Epithelial cell of proximal tubule (primary cell): ENCODE measurements at places on chromosomes 11 and 22. TPM values are rescaled to one million over a fixed set of nuclear protein-coding genes. Genes with fewer than 3 reads are reported as not detected.

DNA sequence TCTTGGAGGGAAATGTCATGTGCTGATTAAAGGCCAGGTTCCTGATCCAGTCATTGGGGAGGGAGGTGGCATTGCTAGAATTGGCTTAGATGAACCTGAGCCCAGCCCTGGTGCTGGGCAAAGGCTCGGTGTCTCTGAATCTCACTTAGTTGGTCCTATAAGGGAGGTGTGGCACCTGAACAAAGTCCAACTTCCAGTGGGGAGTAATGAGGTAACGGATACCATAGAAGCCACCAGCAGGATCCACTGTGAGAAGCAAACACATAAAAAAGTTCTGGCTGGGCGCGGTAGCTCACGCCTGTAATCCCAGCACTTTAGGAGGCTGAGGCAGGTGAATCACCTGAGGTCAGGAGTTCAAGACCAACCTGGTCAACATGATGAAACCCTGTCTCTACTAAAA is 26.6 kb downstream of the PRDM11 start:
- DNase-seq: no peak

DNA sequence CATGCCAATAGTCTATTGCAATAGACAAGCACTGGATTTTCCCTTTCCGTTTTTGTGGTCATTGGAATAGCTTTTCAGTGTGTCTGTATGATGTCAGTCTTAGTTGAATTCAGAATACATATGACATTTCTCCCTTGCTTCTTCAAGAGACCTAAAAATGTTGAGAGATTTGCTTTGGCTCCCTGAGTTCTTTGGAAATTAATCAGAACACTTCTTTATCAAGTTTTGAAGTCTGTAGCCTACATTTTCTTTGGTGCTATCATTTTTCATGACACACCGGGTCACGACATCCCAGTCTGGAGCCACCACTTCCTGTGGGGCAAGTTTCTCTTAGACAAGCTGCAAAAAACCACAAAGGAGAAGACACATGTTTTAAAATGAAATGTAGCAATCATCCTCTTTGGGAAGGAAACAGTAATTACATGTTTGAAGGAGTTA is 847.1 kb downstream of the OPCML start:
- DNase-seq: no peak

The WNT7B gene
- total RNA-seq: 30.1 and 112 TPM in 2 replicates

DNA sequence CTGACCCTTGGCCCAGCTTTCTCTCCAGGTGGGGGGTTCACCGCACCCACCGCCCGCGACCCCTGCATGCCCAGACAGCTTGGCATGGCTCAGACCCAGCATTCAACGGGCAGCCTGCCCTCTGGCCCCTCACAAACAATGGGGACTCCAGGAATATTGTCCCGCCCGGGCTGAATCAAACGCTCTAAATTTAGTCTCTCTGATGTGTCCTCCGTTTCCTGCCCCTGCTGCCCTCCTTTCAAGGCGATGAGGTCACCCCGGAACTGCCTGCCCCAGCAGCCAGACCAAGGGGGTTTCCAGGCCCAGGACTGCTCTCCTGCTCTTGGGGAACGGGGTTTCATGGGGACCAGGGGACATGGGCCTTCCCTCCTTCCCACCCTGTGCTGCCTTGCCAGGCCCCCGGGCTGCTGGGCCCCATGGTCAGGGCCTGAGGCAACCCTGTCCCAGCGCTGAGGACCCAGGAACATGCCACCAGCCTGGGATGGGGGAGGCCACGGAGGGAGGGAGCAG is 10.1 kb upstream of the PDGFB start:
- DNase-seq: no peak

DNA sequence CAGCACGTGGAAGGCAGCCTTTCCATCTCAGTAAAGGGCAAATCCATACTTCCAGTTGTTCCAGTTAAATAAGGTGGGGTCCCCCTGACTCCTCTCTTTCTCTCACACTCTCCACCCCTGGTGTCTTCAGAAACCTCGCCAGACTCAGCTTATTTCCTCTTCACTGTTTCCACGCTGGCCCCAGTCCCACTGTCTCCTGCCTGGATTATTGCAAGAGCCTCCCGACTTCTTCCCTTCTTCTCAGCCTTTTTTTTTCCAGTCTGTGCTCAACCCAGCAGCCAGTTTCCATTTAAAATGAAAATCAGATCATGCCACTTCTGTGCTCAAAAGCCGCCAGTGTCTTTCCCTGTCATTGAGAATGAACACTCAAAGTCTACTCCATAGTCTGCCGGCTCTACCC is 131.4 kb downstream of the PKNOX2 start:
- DNase-seq: no peak

GRCh38 chr22:29478326-29479276 is 1.4 kb upstream of the NEFH start:
- no peak for DNase-seq

- peak; percentile 13 for DNase-seq
These were observed 5.9 kb downstream of the PAK1 start for GRCh38 chr11:77467993-77468392.

The FXYD6 gene
- 23.9 and 71.2 TPM in 2 replicates for total RNA-seq

DNA sequence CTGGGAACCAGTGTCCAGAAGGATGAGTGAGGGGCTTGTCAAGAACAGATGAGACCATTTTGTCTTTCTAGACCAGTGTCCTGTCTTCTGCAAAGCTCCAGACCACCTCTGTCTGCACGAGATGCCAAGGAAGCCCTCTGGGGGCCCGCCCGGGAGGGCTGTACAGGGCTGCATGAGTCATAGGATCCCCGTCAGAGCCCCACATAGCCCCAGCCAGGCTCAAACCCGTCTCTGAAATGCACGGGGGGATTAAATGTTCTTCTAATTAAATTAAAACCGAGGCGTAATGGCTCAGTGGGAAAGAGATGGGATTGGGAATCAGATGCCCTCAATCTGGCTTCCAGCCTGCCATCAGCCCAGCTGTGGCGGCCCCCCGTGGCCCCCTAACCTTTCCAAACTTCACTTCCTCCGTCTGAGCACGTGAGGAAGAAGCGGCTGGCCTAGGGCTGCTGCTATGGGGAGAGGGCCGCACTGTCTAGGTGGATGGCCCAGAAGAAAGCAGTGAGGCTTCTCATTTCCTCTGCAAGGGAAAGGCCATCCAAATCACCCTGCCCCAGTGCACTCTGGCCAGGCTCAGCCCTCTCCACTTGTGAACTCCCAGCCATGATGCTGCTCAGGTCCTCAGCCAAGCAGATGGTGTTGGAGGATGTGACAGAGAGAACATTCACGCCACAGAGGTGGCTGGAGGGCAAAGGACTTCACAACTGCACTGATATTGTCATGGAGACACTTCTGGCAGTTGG is 32.8 kb downstream of the KCNQ1OT1 start:
- DNase-seq: no peak
